ENCODE measurements at places on chromosomes 16 and 17.
A peak's percentile ranks its signal among the peaks of the same experiment; 100 is the strongest.

GRCh38 chr16:13956635-13957196 is 36.8 kb downstream of the ERCC4 start:
- no peak for DNase-seq

- peak; percentile 49 for DNase-seq
These were observed 26.3 kb upstream of the GAS7 start for GRCh38 chr17:10224582-10225195.

DNA sequence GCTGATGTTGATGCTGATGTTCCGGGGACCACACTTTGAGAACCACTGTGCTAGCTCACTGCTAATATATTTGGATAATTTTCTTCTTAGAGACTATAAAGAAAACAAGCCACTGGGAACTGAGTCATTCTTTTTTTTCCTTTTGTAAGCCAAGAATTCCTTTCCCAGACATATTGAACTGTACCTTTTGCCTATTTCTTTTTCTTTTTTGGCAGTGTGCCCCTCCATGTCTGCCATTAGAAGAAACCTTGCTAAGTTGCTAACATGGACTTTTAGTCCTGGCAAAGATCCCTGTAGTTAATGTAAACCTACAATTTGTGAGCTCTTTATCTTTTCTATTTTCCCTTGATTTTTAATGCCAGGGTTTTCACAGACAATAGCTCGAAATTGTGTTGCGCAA is 17.3 kb upstream of the ERCC4 start:
- DNase-seq: no peak

DNA sequence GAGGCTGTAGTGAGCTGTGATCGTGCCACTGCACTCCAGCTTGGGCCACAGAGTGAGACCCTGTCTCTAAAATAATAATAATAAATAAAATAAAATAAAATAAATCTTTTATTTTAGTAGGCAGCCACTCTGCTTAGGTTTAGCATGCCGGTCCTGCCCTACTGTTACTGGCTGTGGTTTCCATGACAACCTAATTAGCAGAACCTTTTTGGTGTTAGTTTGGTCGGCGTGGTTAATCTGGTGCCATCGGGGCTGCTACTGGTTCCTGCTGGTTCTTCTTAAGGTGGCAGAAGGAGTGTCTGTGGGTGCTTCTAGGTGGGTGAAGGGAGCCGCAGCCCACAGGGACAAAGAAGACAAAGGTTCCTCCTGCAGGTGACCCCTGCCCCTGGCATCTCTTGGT is 37.8 kb upstream of the CBX4 start:
- DNase-seq: no peak

- no peak for DNase-seq
These were observed 418.3 kb upstream of the SALL1 start for GRCh38 chr16:51569203-51569931.

Measured in hypothalamus (tissue), 51 donors.